Activated CD4-positive, CD25-positive, alpha-beta regulatory T cell (primary cell): ENCODE measurements at places on chromosomes 11 and 22.

GRCh38 chr11:126406368-126406767 is 50.9 kb downstream of the ST3GAL4 start:
- DNase-seq = no peak

- DNase-seq = no peak
These were observed 615 bp downstream of the STT3A start for GRCh38 chr11:125593114-125593820.

DNA sequence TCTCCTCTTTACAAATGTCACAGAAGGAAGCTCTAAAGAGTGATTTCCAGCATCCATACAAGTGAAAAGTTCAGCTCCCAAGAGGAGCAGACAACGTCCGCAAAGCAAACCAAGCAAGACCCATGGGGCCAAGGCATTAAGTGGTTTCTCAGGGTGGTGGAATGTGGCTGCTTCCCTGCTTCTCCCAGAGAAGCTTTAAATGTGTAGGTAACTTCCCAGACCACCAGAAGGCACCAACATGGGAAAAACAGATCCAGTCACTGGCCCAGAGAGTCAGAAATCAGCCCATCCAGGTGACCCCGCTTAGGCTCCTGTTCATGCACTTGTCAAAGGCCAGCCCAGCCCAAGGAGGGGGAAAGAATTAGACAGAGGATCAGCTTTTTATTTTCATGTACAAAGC is 13.3 kb upstream of the PHF21A start:
- no peak for DNase-seq

GRCh38 chr11:108618529-108618928 is 25.0 kb upstream of the EXPH5 start:
- no peak for DNase-seq

DNA sequence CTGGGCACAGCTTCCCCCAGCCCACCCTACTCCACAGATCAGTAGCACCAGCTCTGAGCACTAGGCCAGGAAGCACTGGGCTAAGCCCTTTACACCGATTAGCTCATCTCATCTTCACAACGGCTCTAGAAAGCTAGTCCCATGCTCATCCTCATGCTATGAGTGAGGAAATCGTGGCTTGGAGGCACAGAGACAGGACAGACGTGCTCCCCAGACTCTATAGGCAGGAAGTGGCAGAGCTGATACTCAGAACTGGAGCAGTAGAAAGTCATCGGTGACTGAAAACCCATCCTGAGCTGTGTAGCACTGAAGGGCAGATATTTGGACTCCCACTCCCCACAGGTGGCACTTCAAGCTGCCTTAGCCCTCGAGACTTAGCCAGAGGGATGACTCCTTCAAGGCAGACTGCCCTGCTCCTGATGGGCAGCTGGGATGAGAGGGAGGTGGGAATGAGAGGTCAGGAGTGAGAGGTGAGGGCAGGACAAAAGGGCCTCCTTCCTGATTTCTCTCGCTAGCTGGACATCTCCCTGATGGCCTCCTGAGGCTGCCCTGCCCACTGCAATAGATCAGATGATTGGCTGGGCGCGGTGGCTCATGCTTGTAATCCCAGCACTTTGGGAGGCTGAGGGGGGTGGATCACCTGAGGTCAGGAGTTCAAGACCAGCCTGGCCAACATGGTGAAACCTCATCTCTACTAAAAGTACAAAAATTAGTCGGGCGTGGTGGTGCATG is 9.7 kb downstream of the CD5 start:
- no peak for DNase-seq

DNA sequence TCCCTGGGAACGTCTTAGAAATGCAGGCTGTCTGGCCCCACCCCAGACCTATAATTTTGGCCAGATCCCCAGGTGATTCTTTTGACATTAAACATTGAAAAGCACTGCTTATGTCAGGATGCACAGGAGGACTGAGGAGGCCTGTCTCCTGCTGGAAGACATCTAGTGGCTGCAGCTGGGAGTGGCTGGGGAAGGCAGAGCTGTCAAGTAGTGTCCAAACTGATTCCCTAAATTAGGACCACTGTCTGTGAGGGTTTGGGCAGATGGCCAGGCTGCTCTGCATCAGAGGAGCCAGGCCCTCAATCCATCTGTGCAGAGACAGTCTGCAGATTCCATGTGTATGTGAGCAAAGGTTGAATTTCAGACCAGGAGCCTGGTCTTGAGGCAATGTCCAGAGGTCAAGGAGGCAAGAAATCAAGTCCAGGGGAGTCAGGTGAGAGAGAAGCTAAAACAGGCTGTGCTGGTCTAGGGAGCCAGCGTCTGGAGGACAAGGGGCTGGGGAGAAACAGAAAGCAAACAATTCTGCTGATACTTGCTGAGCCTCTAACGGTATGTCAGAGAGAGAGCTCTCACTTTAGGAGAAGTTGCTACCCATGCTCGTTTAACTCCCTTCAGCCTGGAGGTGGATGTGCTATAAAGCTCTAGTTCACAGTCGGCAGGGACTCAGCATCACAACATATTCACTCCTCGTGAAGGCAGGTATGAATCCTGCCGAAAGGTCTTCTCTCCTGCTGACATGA is 15.3 kb upstream of the SYTL2 start:
- DNase-seq = no peak

GRCh38 chr11:20066013-20066782 is 94.1 kb downstream of the DBX1 start:
- DNase-seq = no peak

DNA sequence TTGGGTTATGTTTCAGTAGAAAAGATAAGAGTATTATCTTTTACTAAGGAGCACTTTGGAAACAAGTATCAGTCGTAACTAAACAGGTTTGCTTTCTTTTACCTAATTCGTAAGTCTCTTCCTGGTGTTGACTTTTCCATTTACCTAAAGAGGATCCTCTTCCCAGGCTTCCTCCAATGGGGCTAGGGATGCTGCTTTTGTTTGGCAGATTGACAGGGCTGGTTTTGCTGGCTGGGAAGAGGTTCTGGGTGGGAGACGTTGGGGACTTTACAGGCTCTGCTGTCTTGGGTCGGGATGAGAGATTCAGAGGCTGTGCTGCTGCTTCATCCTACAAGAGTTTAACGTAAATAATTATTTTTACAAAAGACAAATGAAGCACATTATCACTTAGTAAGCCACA is 306.7 kb downstream of the SOX6 start:
- DNase-seq = no peak

DNA sequence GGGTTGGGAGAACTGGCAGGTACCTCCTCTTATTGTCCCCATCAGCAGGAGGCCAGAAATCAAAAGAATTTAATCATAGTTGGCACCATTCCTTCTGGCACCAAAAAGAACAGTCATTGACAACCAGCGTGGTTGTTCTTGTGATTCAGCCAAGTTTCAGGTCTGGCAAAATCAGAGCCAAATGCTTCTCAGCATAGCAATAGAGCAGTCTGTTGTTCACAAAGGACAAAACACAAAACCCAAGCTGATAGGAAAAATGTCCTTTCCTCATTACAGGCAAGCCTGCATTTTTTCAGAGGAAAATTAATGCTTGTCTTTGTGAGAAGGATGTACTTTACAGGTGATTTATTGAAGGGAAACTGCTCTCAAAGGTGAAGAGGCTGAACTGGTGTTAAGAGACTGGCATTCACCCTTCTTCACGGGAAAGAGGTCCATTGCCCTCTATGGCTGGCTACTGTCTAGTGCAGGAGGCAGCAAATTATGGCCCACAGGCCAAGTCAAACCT is 241.8 kb upstream of the ARHGAP42 start:
- DNase-seq = no peak

DNA sequence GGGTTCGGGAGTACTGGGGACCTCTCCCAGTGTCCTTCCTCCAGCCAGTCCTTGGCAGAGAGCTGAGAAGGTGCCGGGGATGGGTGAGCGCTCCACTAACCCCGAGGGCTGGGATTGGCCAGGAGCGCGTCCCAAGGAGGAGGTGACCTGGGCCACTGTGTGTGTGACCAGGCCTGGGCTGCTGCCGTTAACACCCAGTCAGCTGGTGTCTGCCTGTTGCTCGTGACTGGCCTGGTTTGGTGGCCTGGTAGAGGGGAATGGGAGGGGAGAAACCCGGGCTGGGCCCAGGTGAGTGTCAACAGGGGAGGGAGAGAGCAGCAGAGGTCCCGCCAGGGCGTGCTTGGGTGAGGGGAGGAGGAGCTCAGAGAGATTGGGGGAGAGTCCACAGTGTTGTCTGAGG is 29.9 kb upstream of the GRAMD4 start:
- no peak for DNase-seq

GRCh38 chr11:74084796-74085541 is 76.1 kb upstream of the UCP3 start:
- DNase-seq = no peak

GRCh38 chr22:31099386-31099785 is 8.0 kb downstream of the SELENOM start:
- DNase-seq = no peak

DNA sequence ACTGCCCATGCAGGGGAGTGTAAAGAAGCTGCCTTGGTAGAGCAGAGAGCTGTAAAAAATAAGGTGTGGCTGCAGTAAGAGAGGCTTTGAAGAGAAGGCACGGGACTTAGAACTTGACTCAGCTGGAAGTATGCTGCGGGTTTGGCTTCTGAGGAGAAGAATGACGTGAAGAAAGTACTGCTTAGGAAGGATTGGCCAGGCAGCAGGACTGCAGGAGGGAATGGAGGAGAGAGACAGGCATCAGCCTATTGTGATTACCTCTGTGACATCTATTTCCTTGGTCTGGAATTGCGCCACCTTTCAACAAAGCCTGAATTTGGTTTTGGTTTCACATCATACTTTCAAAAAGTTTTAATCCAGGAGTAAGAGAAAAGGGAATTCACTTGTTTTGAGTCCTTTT is 22.5 kb downstream of the PRRG4 start:
- no peak for DNase-seq
